ENCODE measurements at places on chromosomes 1 and 21. TPM values are rescaled to one million over a fixed set of nuclear protein-coding genes. Genes with fewer than 3 reads are reported as not detected.

The SPATA17 gene
- under 0.01 TPM for total RNA-seq

The KCNJ9 gene
- total RNA-seq = not detected

The AMPD1 gene
- total RNA-seq = not detected

The DHRS3 gene
- 192 TPM for total RNA-seq

The VASH2 gene
- not detected for total RNA-seq

The OR2G6 gene
- under 0.01 TPM for total RNA-seq

The ALX3 gene
- not detected for total RNA-seq

The DIRAS3 gene
- total RNA-seq = 5.7 TPM

The PPFIA4 gene
- total RNA-seq = 0.14 TPM

The HTR1D gene
- 4.0 TPM for total RNA-seq

The MRPL9 gene
- 87.5 TPM for total RNA-seq

The PLA2G2E gene
- not detected for total RNA-seq

The TMEM240 gene
- 4.4 TPM for total RNA-seq

The ABCB10 gene
- total RNA-seq = 29.8 TPM

The HMGCS2 gene
- total RNA-seq = not detected

The RGS18 gene
- total RNA-seq = not detected

The TRIM67 gene
- total RNA-seq = not detected

The FRRS1 gene
- 22.8 TPM for total RNA-seq

The CD247 gene
- not detected for total RNA-seq

The NID1 gene
- total RNA-seq = 145 TPM

The AK5 gene
- total RNA-seq = 17.1 TPM

The ZNF436 gene
- 13.5 TPM for total RNA-seq

The S100A1 gene
- total RNA-seq = 0.44 TPM

The SERTAD4 gene
- total RNA-seq = 0.72 TPM

The ANGEL2 gene
- 40.9 TPM for total RNA-seq

The AADACL3 gene
- not detected for total RNA-seq

The OR6K3 gene
- total RNA-seq = not detected

The C1orf115 gene
- total RNA-seq = 2.4 TPM

The SRRM1 gene
- total RNA-seq = 75.3 TPM

The HIVEP3 gene
- total RNA-seq = 8.7 TPM

The HTR6 gene
- total RNA-seq = not detected

The RGS4 gene
- total RNA-seq = 538 TPM

The OR2W3 gene
- 1.8 TPM for total RNA-seq

The FAM167B gene
- 0.88 TPM for total RNA-seq

The C1orf210 gene
- total RNA-seq = not detected

The BACH1 gene
- total RNA-seq = 274 TPM

The SELE gene
- not detected for total RNA-seq

The TNFAIP8L2 gene
- not detected for total RNA-seq

The OBSCN gene
- total RNA-seq = 14.7 TPM

The OLFM3 gene
- total RNA-seq = not detected

The UBE2U gene
- 0.29 TPM for total RNA-seq

The CFAP74 gene
- not detected for total RNA-seq

The NMNAT2 gene
- total RNA-seq = 0.22 TPM

The ABCA4 gene
- 0.29 TPM for total RNA-seq

The PRELP gene
- total RNA-seq = 0.14 TPM

The UBXN10 gene
- total RNA-seq = not detected

The LAMC2 gene
- 1.5 TPM for total RNA-seq

The CR1L gene
- total RNA-seq = not detected

The MNDA gene
- total RNA-seq = not detected

The IGSF8 gene
- 18.6 TPM for total RNA-seq

The TSPAN1 gene
- total RNA-seq = 0.86 TPM

The NEK2 gene
- total RNA-seq = 36.2 TPM

The PLPPR4 gene
- under 0.01 TPM for total RNA-seq

The LCE3D gene
- total RNA-seq = not detected

The FMN2 gene
- 5.4 TPM for total RNA-seq

The CAPN8 gene
- not detected for total RNA-seq

The GIPC2 gene
- not detected for total RNA-seq

The REG4 gene
- not detected for total RNA-seq

The MPZ gene
- 0.44 TPM for total RNA-seq

Data from placental pericyte (primary cell).